HTR-8/SVneo (cell line): ENCODE measurements at places on chromosomes 3 and 15.

DNA sequence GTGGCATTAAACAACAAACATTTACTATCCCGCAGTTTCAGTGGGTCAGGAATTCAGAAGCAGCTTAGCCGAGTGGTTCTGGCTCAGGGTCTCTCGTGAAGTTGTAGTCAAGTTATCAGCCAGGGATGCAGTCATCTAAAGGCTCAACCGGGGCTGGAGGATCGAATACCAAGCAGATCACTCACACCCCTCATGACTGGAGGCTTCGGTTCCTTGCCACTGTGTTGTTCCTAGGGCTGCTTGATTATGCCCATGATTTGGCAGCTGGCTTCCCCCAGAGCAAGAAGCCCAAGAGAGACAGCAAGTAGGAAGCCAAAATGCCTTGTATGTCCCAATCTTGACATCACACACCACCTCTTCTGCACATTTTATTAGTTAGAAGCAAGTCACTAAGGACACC lies 33.9 kb upstream of the CDCP1 start:
- DNase-seq: no peak

GRCh38 chr15:65818927-65819562 lies 27.0 kb upstream of the DENND4A start:
- no peak for DNase-seq

DNA sequence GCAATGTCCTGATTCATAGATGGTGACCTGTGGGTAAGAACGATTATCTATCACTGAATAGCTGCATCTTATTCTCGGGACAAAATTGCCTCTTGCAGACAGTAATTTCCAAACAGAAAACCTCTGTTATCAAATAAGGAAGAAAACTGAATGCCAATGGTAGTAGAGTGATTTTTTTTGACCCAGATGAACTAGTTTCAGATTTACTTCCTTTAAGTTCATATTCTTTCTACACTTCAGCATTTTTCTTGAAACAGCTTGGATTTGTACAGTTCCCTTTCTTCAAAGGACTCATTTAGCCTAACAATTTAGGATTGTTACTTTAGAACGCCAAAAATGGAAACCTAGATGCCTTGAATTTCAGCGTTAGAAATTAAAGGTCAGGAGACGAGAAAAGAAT lies 14.6 kb downstream of the ETV5 start:
- no peak for DNase-seq

- DNase-seq: no peak
Measured at GRCh38 chr15:85033148-85033547, 51.5 kb downstream of the PDE8A start.

DNA sequence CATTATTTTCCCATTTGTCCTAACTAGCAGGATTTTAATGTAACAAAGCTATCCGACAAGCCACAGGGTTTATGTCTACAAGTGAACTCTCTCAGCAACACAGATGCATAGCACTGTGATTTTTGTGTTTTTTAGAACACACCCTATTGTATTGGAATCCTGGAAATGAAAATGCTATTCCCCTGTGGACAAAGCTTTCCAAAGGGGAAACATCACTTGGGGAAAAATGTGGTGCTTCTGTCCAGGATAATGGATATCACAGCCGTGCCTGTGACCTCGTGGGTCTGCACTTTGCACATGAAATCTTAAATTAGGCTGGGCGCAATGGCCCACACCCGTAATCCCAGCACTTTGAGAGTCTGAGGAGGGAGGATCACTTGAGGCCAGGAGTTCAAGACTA lies 60.6 kb downstream of the EFCAB12 start:
- no peak for DNase-seq

DNA sequence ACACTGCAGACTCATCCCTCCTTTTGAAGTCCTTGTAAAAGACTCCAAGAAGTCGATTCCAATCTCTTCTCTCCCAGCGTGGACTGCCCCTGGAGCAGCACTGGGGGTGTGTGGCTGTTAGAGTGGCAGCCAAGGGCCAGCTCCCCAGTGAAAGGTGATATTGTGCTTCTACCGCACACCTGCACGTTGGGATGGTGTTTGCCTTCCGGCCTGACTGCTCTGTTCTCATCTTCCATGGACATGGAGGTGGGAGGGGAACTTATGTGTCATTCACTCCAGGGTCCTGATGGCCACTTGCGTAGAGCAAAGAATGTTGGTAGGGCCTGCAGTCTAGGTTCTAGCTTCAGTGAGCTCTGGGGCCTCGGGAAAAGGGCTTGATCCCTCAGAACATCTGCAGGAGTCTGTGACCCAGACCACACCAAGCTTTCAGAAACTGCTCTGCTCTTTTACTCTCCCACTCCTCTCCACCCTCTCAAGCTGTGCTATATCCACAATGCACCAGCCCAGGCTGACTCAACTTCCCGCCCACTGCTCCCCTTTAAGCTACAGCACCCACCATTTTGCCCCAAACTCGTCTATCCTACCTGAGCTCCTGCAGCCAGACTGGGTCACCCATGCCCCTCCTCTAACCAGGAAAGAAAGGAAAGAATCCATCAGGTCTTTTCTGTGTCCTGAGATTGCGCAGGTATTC lies 31.3 kb downstream of the LIPC start:
- no peak for DNase-seq

- no peak for DNase-seq
Measured at GRCh38 chr3:43096761-43097160, 9.1 kb downstream of the POMGNT2 start.

- no peak for DNase-seq
Measured at GRCh38 chr3:66507423-66508260, 6.8 kb upstream of the LRIG1 start.

DNA sequence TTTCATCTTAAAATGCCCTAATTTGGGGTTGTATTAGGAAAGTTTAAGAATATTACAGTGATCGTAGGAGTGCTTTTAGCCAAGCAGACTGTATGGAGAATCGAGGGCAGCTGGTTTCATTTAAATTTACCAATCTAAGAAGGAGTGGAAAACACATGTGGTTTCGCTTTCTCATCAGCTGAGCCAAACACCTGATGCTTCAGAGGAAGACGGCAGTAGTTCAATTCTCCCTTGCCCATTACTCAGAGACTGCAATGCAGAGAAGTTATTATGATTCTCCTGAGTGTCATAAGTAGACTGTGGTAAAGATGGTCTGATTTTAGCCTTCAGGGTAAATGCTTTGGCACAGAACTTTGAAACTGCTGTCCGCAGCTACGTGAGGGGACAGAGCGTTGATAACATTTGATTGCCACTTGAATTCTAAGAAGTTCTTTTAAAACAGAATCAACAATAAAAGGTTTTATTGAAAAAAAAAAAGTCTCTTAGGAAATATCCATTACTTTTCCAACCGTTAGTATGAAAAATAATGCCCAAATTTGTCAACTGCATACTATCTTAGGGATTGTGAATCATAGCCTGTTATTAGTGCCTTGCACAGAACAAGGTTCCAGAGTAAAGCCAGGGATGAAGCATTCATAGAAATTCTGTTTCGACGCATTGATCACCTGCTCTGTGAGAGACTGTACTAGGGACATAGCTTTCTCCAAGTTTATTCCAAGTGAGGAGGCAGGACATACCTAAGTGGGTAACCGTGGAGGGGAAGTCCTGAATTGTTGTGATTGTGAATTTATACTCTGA lies 25.6 kb downstream of the LYSMD4 start:
- no peak for DNase-seq

DNA sequence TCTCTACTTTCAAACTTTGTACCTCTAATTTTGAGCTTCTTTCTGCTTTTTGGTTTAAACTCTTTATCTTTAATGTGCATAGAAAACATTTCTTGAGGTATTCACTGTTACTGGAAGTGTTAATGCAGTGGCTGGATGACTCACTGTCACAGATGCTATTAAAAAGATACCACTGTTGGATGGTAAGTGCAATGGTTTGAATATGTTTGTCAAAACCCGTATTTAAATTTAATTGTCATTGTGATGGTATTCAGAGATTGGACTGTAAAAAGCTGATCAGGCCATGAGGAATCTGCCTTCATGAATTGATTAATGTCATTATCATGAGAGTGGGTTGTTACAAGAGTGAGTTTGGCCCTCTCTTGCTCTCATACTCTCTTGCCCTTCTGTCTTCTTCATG lies 70.6 kb downstream of the AP4E1 start:
- no peak for DNase-seq

- no peak for DNase-seq
Measured at GRCh38 chr3:170914690-170915089, 6.3 kb upstream of the EIF5A2 start.

GRCh38 chr3:149462581-149463011 lies 11.9 kb upstream of the TM4SF4 start:
- DNase-seq: no peak

GRCh38 chr15:67678993-67679392 lies 136.5 kb downstream of the MAP2K5 start:
- no peak for DNase-seq

DNA sequence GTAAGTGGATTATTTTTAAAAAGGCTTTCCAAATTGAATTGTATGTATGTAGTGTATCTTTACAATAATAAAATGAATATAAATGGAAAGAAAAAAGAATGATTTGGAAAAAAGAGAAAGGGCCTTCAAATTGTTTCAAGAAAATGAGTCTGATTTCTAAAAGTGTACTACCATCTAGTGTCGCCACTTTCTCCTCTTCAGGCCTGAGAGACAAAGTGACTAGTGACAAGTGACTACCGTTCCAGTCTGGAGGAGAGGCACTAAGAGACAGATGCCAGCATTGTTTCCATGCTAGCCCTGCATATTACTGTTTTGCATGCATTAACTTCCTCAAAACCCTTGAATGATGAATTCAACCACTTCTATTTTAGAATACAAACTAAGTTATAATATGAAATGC lies 39.3 kb downstream of the P3H2 start:
- no peak for DNase-seq

DNA sequence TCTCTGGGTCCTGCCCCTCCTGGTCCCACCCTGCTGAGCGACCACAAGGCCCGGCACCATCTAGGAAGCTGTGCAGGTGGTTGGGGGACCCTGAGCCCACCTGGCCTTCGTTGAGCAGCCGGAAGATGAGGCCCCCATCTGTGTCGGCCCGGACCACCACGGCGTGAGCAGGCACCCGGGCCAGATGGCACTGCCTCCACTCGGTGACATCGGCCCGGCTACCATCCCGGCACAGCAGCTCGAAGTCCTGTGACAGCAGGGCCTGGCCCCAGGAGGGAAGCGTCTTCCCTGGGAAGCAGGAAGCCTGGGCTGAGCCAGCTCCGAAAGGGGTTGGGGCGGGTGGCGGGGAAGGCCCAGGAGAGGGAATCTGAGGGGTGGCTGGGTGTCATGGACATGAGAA lies 12.6 kb downstream of the MELTF start:
- DNase-seq: no peak

DNA sequence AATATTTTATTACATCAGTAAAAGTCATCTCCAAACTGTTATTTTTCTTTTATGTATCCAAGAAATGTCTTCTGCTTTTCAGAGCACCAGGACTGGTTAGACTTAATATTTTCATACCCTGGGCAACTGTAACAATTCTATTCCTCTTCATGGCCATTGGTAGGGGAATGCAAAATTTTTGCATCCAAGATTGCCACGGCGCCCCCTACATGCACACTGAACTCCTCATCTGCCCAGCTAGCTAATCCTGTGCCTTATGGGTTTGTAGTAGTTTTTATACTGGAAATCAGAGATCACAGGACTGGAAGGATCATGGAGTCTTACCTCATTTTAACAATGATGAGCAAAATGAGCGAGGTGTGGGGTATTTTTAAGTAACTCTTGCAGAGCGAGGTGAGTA lies 74.2 kb downstream of the CRTC3 start:
- DNase-seq: no peak

DNA sequence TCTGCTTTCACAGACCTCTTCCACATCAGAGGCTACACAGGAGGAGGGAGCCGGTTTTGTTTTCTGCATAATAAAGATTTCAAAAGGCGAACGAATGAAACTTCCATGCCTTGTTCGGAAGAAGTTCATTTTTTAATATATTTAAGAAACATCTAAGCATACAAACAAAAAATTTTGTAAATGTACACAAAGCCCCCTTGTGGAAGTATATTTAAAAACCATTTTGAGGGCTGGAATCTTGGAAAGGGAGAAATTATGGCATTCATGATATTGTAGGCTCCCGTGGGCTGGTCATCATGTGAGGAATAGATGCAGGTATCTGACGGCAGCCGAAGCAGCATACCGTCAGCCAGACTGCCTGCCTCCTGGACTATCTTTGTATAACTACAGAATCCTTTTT lies 90.4 kb downstream of the MECOM start:
- no peak for DNase-seq

DNA sequence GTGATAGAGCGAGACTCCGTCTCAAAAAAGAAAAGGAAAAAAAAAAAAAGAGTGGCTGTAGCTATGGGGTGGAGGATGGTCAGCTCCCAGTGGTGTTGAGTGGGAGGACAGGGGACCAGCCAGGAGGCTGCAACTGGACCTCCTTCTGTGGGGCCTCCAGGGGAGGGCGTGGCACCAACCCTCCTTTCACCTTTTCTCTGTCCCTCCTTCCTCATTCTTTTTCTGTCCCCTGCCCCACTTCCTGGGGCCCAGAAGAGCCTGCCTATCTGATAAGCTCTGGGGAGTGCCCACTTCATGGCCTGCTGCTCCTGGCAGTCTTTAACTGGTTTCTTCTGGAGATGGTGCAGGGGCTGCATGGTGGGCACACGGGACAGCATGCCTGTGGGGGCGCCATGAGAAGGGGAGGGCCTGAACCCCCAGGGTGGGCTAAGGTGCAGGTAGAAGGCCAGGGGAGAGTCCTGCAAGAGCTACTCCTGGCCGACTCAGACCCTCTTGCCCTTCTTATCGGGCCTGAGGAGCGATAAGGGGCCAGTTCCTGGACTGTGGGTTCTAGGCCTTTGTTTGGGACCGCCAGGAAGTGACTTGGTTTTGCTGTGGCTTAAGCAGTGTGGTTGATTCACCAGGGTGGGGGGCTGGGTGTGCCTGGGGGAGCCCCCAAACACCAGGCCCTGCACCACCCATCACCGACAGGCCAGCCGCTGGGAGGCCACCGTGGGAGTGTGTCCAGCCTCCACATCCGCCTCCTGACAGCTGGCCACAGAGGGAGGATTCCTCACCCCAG lies 49.4 kb upstream of the FLNB start:
- no peak for DNase-seq

DNA sequence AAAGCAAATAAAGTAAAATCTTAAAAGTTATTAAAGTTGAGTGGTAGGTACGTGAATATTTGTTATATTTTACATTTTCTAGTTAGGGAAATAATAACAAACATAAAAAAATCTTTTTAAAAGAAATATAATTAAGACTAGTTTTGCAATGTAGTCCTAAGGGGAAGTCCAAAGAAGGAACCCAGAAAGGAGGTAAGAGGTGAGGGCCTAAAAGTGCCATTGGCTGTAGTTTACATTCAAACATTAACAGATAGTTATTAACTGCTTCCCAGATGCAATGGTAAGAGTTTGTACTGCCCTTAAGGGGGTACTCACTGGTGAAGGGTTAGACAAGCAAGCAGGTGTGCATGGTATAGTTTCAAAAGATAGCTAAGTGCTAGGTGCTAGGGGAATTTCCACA lies 79.2 kb downstream of the B3GALNT1 start:
- no peak for DNase-seq

GRCh38 chr3:24138876-24139256 lies 193.8 kb downstream of the NR1D2 start:
- DNase-seq: no peak

DNA sequence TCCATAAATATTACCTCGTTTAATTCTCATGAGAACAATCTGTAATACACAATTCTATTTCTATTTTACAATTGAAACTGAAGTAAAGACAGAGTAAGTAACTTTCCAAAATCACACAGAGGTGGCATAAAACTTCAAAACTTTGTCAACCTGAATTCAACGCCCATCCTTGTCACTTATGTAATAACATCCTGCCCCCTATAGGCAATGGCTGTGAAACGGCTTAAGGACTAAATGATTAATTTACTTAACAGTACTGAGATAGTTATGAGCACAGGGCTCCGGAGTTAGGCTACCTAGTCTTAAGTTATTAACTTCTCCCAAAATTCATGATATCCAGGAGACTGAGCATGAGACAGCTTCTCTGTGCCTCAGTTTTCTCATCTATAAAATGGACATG lies 293.1 kb upstream of the CHRM5 start:
- no peak for DNase-seq
